ENCODE measurements at places on chromosomes 4 and X.

GRCh38 chrX:53713987-53714579, 27.6 kb upstream of the HUWE1 start:
- no peak overlapping the region for H3K4me3 ChIP-seq
- H3K27me3 ChIP-seq = no peaks in the 10 kb centered on the region
- no peaks in the 10 kb centered on the region for H3K4me1 ChIP-seq
- DNase-seq = no peak
- H3K36me3 ChIP-seq = no peaks in the 10 kb centered on the region
- no peak overlapping the region for H3K27ac ChIP-seq

DNA sequence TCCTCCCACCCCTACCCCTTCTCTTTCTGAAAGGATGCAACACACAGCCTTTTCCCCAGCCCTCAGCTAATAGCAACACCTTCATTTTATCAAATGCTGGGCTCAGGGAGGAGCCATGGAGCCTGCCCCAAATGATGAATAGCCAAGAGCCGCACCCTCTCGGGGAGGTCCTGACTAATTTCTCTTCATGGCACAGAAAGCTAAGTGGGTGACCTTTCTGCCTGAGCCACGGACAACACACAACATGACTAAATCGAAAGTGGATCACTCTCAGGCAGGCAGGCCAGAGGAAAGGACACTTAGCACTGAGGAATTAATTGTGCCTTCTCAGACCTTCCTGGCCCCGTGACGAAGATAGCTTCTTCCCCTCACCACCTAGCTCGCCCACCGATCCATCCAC, 165.1 kb upstream of the RAI2 start:
- no peaks in the 10 kb centered on the region for H3K27me3 ChIP-seq
- no peaks in the 10 kb centered on the region for H3K4me1 ChIP-seq
- no peaks in the 10 kb centered on the region for H3K36me3 ChIP-seq
- no peak overlapping the region for H3K27ac ChIP-seq

- H3K36me3 ChIP-seq = no peaks in the 10 kb centered on the region
- H3K4me1 ChIP-seq = no peaks in the 10 kb centered on the region
- H3K27me3 ChIP-seq = no peaks in the 10 kb centered on the region
- DNase-seq = no peak
Observed at GRCh38 chrX:14496674-14497073, 32.7 kb upstream of the GLRA2 start.

GRCh38 chrX:31021537-31021936, 50.3 kb downstream of the FTHL17 start:
- H3K4me1 ChIP-seq = no peaks in the 10 kb centered on the region
- no peaks in the 10 kb centered on the region for H3K27me3 ChIP-seq
- H3K36me3 ChIP-seq = no peaks in the 10 kb centered on the region
- no peak overlapping the region for H3K4me3 ChIP-seq

- H3K4me1 ChIP-seq = peaks cover 10% of the 10 kb centered on the region
- no peaks in the 10 kb centered on the region for H3K36me3 ChIP-seq
- H3K27ac ChIP-seq = no peak overlapping the region
- peak overlapping the region; percentile 99 for H3K4me3 ChIP-seq
- no peak for DNase-seq
Observed at GRCh38 chr4:48832571-48832970, 1.7 kb downstream of the OCIAD1 start.
